Occipital lobe (tissue), 3 donors: ENCODE measurements at places on chromosomes 6 and 20.

GRCh38 chr20:3741836-3742458, 9.5 kb downstream of the HSPA12B start:
- no peak for DNase-seq

GRCh38 chr6:129203190-129203900, 320.4 kb downstream of the LAMA2 start:
- no peak for DNase-seq

- DNase-seq = no peak
These were observed 355.5 kb downstream of the PRKN start for GRCh38 chr6:162372106-162372505.

GRCh38 chr6:11389977-11390376, 147.6 kb upstream of the TMEM170B start:
- DNase-seq = no peak

DNA sequence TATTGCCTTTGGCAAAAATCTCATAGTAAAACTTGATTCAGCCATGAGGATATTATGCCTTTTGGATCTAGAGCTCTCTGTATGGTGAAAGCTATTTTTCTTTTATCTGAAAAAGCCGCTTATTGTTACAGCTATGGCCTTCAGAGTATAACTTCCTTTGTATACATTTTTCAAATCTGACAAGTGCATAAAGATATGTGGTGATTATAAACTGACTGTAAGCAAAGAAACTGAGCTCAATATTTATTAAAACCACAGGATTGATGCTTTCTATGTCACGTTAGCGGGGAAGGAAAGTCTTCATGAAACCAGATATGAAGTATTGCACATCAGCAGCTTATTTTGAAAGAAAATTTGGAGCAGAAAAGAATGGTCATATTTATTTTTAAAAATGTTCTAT, 151.8 kb downstream of the THEMIS start:
- DNase-seq = no peak

- DNase-seq = no peak
These were observed 164.4 kb upstream of the JARID2 start for GRCh38 chr6:15081447-15081846.

DNA sequence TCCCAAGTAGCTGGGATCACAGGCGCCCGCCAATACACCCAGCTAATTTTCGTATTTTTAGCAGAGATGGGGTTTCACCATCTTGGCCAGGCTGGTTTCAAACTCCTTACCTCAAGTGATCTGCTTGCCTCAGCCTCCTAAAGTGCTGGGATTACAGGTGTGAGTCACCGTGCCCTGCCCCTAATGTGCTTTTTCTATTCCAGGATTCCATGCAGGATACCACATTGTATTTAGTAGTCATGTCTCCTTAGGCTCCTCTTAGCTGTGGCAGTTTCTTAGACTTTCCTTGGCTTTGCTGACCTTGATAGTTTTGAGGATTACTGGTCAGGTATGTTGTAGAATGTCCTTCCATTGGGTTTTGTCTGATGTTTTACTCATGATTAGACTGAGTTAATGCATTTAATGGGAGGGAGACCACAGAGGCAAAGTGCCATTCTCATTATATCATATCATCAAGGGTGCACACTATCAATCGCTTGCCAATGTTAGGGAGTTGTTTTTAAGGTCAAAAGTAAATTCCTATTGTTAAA, 39.6 kb upstream of the TNFAIP3 start:
- DNase-seq = no peak

DNA sequence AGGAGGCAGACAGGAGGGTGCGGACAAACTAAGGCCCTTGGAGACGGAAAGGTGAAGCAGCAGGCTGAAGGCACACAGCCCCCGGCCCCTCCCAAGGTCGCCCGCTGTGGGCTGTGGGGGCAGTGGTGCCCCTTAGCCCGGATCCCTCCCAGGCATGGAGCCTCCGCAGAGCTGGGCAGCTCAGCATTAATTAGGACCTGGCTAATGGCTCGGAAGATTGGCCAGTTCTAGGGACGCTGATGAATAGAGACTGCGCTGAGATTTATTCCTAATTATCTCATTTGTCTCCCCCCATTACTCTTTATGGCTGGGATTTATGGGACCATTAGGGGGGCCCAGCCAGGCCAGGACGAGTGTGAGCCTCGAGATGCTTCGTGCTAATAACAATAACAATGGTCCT, 20.4 kb downstream of the MDFI start:
- DNase-seq = no peak

GRCh38 chr6:144613859-144614258, 328.7 kb downstream of the UTRN start:
- DNase-seq = no peak

GRCh38 chr6:74993136-74993535, 212.7 kb downstream of the COL12A1 start:
- DNase-seq = no peak

DNA sequence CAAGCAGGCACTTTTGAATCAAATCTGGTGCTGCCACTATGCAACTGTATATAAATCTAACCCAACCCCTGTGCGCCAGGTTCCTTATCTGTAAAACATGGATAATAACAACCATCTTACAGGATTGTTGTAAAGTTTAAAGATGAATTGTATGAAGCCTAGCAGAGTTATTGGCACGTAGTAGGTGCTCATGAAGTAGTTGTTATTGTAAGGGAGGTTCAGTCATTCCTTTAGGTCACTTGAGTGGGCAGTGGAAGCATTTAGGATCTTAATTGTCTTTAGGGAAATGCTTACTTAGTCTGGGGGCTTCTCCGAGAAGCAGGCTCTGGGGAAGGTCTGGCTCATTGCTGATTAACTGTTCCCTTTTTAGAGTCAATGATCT, 29.8 kb upstream of the PKIG start:
- DNase-seq = no peak

- DNase-seq = no peak
These were observed 157.7 kb downstream of the RNASET2 start for GRCh38 chr6:166798652-166799051.

GRCh38 chr6:26575494-26575939, 21.2 kb upstream of the ABT1 start:
- DNase-seq = no peak

DNA sequence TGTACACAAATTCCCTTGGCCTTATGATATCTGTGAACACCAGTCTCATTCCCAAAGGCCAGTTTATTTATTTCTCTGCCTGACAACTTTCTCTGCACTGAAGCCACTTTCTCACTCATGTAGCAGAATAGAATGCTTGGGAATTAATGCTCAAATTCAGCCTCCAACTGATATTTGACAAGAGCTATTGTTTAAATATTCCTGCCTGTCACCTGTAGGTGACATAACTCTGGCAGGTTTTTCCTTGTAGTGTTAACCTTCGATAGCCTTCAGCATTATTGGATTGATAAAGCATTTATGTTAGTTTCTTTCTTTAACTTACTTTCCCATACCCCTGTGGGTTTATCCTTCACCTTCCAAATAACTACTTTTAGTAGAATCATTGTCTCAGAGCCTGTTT, 1183.2 kb upstream of the ADGRB3 start:
- DNase-seq = no peak

DNA sequence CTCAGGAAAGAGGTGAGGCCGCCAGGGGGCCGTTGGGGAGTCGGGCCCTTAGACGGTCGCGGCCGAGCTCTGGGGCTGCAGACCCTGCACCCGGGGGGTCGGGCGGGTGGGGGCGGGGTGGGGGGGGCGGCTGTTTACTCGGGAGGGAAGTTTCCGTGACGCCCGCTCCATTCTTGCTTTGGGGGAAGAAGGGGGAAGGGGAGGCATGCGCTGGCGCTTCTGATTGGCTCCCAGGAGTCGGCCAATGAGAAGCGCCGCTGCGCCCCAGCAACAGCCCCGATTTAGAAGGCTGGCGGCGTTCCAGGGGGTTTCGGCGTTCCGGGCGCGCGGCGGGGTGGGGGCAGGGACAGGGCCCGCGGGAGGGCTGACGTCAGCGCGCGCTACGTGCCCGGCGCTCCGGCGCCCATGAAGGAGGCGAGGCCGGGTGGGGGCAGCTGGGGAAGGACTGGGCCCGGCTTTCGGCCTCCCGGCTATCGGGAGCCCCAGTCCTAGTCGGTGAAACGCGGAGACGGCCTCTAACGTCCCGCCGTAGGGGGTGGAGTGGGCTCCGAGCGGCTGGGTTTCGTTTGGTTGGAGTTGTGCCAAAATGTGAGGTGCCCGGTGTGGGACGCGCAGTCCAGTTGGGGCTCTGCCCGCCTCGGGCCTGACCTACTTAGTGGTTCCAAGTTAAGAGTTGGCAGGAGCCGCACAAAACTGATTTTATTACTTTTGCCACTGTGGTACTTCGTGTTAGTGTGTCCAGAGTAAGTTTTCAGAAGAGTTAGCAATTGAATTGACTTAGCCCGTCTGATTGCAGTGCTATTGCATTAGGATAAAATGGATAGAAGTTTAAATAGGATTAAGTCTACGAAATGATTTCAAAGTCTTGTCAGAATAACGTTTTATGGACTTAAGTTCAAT, 1.1 kb downstream of the PNRC1 start:
- DNase-seq = peak; percentile 93

DNA sequence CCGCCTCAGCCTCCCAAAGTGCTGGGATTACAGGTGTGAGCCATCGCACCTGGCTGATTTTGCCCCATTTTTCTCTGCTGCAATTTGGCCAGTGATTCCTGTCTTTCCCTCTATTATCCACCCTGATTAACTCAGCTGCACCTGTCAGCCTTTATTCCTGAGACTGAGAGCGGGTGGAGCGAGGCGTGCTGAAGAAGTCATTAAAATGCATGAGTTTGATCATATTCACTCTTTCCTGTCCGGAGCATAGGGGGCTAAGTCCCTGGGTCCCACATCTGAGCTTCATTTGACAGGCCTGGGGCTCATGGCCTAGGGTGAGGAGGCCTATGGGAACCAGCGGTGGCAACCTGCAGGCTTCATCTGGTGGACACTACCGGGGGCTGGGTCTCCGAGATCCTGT, 25.7 kb upstream of the CTNNBL1 start:
- no peak for DNase-seq

DNA sequence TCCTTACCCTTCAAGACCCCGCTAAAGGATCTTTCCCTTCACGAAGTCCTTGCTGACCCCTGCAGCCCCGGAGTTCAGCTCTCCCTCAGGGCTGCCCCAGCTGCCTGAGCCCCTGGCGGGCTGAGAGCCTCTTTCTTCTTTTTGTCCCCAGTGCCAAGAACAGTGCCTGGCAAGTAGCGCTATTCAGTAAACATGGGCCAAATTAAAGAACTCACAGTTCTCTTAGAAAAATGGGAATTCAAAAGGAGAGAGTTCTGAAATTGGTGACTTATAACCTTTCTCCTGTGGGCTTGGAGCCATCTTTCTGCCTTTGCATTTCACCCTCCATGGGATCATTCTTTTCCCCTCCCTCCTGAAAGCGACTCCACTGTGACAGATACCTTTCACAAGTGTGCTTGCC, 227.2 kb downstream of the TMEM242 start:
- no peak for DNase-seq

DNA sequence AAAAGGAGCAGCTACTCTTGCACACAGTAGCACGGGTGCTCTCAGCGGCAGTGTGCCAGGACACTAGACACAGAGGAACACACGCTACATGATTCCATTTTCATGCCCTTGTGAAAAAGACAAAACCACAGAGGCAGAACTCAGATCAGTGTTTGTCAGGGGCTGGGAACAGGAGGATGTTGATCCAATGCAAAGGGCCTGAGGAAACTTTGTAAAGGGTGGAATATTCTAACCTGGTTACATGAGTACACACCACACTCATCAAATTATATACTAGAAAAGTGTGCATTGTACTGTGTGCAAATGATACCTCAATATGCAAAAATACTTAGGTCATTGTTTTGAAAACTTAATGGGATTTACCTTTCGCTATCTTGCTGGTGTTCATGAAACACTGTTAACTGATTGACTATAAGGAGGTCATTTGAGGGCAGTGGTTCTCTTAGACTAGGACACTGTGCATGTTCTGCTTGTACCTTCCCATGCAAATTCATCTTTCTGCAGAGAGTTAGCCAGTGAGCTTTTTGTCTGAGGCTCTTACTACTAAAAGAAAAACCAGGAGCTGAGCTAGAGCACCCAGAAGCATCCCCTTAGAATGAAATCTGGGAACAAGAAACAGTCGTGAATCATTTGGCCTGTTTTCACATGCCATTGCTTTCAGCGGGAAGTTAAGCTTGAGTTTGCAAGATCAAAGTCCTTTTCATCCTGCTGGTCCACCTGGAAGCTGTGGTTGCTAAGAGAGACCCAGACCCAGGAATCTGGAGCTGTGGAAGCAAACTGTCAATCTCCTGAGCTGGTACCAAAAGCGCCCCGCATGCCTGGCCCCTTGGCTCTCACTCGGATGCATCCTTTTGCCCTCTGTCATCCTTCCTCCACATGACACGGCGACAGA, 204.8 kb downstream of the TTLL2 start:
- DNase-seq = no peak

GRCh38 chr6:98985391-98985790, 37.6 kb upstream of the FBXL4 start:
- DNase-seq = no peak

GRCh38 chr20:11054266-11054993, 380.6 kb upstream of the JAG1 start:
- DNase-seq = no peak

DNA sequence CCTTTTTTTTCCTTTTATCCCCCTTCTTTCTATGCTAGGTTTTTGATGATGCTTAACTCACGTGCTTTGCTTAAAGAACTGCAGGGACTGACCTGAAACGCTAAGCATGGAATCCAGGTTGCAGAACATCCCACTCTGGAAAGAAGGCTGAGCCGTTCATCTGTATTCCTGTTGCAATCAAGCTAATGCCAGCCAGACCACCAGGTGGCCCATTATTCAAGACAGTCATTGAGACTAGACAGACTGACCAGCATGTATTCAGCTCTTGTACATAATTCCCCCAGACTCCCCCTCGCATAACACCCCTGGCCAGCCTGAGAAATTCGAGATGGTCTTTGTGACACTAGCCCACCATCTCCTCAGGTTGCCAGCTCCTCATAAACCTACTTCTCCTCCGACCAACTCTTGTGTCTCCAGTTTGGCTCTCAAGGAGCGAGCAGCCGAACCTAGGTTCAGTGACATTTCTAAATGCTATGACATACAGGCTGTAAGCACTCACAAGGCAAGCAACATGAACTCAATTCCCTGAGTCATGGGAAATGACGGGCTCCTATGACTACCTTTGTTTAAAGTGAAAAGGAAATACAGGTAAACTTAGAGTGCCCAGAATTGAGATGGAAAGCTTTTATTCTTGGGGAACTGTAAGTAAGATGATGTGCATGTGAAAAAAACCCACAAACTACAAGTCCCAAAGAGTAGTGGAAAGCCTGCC, 309.3 kb upstream of the CDYL start:
- DNase-seq = no peak

GRCh38 chr6:79570129-79571029, 33.1 kb upstream of the LCA5 start:
- peak; percentile 27 for DNase-seq

- DNase-seq = no peak
These were observed 37.9 kb downstream of the ABHD12 start for GRCh38 chr20:25352746-25353145.

DNA sequence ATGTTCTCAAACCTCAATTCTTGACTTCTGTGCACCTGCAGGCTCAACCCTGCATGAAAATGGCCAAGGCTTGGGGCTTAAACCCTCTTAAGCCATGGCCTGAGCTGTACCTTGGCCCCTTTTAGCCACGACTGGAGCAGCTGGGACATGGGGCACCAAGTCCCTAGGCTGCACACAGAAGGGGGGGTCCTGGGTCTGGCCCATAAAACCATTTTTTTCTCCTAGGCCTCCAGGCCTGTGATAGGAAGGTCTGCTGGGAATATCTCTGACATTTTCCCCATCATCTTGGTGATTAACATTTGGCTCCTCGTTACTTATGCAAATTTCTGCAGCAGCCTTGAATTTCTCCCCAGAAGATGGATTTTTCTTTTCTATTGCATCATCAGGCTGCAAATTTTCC, 119.4 kb upstream of the VGLL2 start:
- DNase-seq = no peak
